ENCODE measurements at places on chromosomes 6 and 20.

GRCh38 chr6:146886587-146887446 is 288.0 kb downstream of the ADGB start:
- no peak for DNase-seq

DNA sequence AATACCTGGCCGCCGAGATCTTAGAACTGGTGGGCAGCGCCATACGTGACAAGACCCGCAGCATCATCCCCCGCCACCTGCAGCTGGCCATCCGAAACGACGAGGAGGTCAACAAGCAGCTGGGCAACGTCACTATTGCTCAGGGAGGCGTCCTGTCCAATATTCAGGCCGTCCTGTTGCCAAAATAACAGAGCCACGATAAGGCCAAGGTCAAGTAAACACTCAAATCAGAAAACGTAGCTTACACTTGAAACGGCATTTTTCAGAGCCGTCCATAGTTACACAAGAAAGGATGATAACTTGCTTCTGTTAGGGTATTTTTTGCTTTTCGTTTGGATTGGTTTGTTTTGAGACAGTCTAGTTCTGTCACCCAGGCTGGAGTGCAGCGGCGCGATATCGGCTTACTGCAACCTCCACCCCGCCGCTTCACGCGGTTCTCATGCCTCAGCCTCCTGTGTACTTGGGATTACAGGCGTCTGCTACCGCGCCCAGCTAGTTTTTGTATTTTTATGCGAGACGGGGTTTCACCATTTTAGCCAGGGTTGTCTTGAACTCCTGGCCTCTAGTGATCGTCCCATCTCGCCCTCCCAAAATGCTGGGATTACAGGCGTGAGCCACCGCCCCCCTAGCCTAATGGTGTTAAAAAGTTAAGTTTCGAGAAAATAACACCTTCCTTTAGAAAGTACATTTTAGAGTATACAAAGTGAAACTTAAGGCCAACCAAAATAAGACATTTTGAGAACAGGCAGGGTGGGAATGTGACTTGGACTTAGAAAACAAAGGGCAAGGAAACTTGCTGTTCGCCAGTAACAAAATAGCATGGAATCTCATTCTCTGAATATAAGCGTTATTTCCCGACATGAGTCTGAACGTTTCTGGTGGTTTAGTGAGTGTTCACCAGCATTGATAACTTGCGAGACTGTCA is 42.8 kb upstream of the HFE start:
- no peak for DNase-seq

GRCh38 chr6:75204217-75204958 is 1.5 kb downstream of the COL12A1 start:
- peak; percentile 72 for DNase-seq

- DNase-seq, result no peak
Observed at GRCh38 chr20:58513580-58514285, 1.5 kb downstream of the APCDD1L start.

DNA sequence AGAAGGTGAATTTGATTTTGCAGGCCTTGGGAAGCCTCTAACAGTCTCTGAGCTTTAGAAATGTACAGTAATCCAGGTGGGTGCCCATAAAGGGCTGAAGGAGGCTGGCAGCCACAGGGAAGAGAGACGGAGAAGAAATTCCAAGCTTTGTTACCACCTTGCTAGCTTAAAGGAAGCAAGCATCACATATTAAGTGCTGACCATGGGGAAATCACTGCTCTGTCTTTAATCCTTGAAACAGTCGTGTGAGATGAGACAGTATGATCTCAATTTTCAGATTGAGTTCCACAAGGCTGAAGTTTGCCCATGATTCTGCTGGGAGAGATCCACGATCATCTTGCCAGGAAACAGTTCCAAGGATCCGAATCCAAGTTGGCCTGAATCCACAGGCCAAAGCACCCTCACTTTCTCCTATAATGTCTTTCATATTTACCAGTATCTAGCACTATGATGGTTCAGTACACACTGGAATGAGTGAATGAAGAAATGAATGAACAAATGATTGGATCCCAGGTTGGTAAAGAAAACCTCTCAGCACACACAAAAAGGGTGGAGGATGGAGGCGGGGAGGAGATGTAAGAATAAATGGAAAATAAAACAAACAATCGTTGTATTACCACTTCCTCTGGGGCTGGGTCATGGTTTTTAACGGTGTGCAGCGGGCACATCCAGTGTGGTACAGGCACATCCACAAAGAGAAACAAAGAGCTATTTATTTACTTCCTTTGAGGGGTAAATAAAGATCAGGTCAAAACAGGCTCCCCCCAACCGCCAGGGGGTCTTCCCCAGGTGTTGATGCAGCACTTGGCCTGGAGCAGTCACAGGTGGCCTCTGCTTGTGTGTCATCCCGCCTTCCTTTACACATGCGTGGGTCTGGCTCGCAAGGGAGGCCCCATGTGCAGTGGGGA is 28.2 kb upstream of the TAF8 start:
- no peak for DNase-seq

- no peak for DNase-seq
Observed at GRCh38 chr6:7777074-7777473, 51.2 kb downstream of the BMP6 start.

- DNase-seq, result no peak
Observed at GRCh38 chr6:24856901-24857670, 58.4 kb upstream of the ARMH2 start.

GRCh38 chr6:142013875-142014495 is 118.7 kb upstream of the GJE1 start:
- DNase-seq, result no peak

DNA sequence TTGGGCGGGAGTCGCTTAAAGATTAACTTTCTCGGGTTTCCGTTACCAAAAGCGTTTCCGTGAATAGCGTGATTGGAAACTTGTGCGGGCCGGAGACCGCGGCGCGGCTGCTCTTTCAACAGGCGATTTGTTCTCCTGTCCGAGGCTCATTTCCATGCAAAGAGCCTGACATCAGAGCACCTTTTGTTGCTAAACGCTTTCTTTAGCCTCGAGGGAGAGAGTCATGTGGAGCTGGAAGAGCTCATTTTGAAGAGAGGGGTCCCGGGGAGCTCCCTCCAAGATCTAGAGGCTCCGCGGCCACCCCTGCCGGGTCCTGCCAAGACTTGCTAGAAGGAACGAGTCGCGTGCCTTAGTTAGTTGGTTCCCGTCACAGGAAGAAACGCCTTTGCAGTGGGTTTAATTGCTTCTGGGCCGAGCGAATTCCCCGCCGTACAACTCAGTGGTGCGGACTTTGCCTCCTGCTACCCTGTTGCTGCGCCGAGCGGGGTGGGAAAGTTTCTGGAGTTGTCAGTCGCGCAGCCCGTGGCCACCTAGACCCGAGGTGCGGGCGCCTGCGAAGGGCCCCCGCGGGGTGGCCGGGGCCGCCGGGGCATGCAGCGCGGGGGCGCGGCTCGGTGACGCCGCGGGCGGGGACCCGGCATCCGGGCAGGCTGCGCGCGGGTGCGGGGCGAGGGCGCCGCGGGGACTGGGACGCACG is at the start of gene SASH1:
Gene SASH1 (plus strand): TSS at position 489 of the 697 bp plus-strand sequence. CDS start 230 bp downstream, outside the sequence.
- DNase-seq, result peak; percentile 82

- no peak for DNase-seq
Observed at GRCh38 chr20:58585753-58586540, 65.1 kb upstream of the STX16 start.

DNA sequence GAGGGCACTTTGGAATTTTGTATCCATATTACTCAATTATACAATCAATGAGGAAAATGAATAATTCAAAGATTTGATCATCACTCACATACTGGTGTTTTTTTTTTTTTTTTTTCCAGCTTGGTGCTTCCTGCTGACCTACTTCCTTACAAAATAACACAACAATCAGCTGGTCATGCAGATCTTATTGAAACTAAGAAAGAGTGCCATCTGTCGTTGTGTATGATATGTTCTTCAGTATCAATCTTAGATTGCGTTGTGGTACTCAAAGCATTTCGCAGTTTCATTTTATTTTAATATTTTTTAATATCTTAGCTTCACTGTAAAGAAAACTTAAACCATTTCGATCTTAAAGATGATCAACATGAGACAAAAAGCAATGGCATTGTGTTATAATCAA is 155.6 kb downstream of the OGFRL1 start:
- no peak for DNase-seq

DNA sequence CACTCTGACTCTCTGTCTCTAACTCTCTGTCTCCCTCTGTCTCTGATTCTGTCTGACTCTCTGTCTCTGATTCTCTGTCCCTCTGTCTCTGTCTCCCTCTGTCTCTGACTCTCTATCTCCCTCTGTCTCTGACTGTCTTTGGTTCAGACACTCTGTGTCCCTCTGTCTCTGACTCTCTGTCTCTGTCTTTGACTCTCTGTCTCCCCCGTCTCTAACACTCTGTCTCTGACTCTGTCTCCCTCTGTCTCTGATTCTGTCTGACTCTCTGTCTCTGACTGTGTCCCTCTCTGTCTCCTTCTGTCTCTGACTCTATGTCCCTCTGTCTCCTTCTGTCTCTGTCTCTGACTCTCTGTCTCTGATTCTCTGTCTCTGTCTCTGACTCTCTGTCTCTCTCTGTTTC is 21.7 kb upstream of the NOL4L start:
- DNase-seq, result no peak

- no peak for DNase-seq
Observed at GRCh38 chr6:42292004-42292740, 74.5 kb upstream of the MRPS10 start.

GRCh38 chr6:111483736-111484632 is 966 bp upstream of the REV3L start:
- DNase-seq, result peak; percentile 93

All from D341Med (cell line).